ENCODE measurements at places on chromosomes 6 and 20.

DNA sequence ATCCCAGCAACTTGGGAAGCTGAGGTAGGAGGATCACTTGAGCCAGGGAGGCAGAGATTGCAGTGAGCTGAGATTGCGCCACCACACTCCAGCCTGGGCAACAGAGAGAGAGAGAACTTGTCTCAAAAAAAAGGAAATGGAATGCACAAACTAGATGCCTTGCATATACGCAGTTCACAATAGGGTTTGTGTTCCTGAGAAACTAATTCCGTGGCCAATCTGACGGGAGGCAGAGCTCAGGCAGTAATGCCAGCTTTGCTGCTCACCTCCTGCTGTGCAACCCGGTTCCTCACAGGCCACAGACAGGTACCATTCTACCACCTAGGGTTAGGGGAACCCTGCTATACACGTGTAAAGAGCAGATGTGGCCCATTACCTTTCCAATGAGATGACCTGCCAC, 1.4 kb downstream of the CDK5RAP1 start:
- no peak for DNase-seq

DNA sequence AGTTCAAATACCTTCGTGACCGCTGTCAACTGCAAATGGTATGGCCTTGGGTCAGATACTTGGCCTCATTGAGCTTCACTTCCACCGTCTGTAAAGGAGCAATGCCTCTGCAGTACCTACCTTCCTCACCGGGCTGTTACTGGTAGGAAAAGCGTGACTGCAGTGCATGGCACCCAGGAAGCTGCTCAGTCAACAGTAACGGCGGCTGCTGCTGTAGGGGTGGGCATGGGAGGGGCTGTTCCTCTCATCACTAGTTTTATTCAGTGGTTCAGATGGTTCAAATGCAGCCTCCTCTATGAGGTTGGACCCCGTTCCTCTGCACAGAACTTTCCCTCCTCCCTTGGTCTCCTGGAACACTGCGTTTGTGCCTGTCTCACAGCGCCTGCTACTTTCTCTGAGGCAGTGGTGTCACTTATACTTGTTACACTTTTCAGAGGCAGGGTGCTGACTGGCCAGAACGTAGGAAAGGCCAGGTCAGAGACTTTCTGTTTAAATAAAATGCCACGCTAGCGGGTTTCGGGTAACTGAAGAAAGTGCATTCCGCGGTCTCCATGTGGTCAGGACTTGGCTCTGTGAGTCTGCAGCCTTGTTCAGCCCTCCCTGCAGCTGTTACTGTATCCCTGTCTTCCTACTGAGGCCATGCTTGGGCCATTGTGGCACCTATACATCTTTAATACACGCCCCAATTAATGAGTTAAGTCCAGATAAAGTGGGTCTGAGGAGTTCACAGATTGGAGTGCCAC, 279.6 kb downstream of the NRN1 start:
- DNase-seq = no peak

- no peak for DNase-seq
Measured at GRCh38 chr6:111113336-111114086, 26.2 kb downstream of the SLC16A10 start.

DNA sequence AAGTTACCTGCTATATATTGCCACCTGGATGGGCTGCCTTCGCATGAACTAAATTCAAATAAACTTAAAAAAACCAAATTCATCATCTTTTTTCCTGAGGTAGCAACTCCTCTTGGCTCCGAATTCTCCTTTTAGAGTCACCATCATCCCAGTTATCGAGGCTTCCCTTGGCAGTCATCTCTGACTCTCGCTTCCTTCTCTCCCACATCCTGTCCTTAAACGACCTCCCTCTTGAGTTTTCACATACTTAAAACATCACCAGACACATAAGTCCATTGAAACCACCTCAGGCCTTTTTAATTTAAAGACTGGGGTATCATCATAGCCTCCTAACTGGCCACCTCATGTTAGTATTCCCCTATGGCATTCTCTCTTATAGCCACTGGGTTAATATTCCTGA, 296.1 kb upstream of the FLRT3 start:
- no peak for DNase-seq

DNA sequence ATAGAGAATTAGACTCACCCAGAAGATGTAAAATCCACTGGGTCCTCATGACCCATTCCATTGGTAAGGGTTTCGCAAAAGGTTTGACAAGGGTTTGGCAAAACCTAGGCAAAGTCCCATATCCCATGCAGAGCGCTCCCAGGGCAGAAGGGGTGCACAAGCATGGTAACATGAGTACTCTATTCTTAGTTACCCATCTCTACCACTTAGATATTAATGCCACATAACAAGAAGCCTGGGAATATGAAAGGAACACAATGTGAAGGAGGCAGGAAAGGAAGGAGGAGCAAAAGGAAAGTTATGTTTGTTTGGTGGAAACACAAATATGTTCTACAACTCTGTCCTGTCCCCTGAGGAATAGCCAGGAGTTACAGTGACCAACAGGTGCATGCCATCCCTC, 163.1 kb downstream of the FAXC start:
- no peak for DNase-seq

DNA sequence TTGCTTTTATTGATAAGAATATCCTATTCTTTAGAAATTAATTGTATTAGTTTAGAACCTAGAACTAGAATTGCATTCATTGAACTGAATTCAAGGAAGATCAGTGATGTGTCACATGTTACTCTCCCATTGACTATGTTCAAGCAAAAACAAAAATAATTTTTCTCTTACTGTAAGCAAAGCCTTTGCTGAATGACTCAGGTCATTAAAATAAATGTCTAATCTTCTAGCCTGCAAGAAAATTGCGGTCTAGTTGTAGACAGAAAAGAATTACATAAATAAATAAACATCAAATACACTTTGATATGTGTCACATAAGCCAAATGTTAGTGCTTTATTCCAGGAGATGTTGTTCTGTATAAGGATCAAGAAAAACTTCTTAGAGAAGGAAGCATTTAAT, 387.9 kb downstream of the ADGRB3 start:
- DNase-seq = no peak

- peak; percentile 4 for DNase-seq
Measured at GRCh38 chr6:121055572-121056163, 278.6 kb downstream of the TBC1D32 start.

- DNase-seq = no peak
Measured at GRCh38 chr20:4289875-4290274, 274.5 kb upstream of the RNF24 start.

DNA sequence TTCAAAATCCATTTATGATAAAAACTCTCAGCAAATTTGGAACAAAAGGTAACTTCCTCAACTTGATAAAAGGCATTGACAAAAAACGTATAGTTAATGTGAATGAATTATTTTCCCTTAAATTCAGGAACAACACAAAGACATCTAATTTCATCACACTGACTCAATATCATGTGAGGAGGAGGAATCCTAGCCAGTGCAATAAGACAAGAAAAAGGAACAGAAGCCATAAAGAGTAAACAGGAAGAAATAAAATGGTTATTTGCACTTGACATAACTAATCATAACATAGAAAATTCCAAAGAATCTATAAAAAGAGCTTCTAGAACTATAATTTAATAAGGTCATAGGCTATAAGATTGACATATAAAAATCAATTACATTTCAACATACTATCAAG, 31.4 kb downstream of the CHD6 start:
- no peak for DNase-seq

DNA sequence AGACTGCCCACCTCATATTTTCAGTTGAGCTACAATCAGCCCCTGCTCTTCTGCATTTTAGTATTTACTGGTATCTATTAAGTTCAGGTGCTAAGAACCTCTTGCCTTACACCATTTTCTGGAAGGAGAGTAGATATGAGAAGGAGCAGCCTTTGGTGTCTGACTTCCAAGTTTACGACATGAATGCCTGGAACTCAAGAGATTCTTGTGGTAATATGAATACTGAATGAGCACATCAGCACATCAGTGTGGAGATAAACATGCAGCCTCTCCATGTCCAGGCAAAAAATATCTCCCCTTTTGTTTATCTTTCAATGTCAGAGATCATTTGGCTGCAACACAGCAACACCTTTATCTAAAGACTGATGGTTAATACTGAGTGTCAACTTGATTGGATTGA, 65.8 kb upstream of the THEMIS start:
- no peak for DNase-seq

DNA sequence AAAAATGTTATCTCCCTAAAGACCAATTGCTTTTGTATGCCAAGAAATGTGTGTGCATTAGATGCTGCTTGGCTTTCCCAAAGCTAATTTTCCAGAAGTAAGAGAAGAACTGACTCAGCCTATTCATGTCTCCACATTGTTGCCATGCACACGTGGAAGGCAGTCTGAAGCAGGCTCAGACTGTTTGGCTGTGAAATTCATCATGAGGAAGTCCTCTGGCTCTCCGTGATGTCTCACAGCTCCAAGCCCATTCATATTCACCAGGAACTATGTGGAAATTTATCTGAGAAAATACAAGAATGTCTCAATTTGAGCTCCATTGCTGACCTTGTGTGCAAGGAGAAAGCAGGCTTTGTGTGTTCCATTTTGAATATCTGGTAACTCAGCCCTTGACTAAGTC, 1022.2 kb upstream of the GJE1 start:
- no peak for DNase-seq

DNA sequence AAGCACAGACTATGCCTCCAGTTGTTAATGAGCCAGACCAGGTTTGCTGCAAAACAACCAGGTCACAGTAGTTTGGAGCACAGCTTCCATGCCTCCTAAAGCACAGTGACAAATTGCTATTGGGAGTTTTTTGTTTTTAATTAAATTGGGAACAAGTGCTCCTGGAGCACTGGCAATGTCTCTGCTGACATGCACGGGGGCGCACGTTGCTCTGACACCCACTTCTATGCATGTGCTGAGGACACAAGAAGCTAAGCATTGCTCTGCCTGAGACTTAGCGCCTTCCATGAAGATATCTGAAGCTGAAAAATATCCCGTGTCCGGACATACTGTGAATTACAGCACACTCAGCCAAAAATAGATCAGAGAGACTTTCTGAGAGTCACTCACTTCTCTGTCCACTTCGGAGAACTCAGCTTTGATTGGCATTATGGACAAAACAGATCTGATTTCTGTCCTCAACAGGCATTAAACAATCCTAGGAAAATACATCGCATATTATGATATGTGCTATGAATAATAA, 18.6 kb upstream of the GGTLC1 start:
- no peak for DNase-seq

DNA sequence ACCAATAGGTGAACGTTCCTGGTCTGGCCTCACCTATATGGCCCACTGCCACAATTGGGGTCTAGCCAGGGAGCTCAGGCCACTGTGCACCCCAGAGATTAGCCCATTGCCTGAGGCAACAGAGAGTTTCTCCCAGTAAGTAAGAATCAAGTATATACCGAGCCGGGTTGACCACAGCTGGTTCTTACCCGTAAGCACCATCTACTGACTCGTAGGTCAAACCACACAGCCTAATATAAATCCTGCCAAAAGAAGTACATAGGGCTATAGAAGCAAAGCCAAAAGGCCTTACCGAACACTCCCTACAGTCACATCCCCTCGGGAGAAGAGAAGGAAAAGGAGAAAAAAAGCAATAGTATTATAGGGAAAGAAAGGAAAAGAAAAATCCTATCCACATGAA, 463.6 kb upstream of the GJE1 start:
- DNase-seq = no peak

GRCh38 chr20:52001999-52002666, 189.4 kb downstream of the ZFP64 start:
- no peak for DNase-seq

Data from KG1 (cell line).